HS-27A (cell line): ENCODE measurements at places on chromosomes 3 and 15.
A peak's percentile ranks its signal among the peaks of the same experiment; 100 is the strongest.

GRCh38 chr15:60091157-60091556, 87.0 kb downstream of the FOXB1 start:
- DNase-seq = peak; percentile 82

DNA sequence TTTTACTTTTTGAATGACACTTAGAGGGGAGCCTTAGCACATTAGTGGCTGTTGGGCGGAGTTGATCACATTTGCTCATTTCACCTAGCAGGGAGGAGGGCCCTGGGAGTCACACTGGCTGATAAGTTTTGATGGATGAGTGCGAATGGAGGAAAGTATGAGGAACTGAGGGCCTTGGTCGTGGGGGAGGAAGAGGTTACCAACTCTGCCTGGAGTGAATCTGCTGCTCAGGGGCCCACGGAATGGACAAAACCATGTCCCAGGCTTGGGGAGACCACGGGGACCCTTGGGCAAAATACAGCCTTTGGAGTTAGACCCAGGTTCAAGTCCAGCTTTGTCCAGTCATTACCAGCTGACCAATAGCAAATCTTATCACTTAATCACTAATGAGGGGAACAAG, 5.1 kb upstream of the FLNB start:
- no peak for DNase-seq

DNA sequence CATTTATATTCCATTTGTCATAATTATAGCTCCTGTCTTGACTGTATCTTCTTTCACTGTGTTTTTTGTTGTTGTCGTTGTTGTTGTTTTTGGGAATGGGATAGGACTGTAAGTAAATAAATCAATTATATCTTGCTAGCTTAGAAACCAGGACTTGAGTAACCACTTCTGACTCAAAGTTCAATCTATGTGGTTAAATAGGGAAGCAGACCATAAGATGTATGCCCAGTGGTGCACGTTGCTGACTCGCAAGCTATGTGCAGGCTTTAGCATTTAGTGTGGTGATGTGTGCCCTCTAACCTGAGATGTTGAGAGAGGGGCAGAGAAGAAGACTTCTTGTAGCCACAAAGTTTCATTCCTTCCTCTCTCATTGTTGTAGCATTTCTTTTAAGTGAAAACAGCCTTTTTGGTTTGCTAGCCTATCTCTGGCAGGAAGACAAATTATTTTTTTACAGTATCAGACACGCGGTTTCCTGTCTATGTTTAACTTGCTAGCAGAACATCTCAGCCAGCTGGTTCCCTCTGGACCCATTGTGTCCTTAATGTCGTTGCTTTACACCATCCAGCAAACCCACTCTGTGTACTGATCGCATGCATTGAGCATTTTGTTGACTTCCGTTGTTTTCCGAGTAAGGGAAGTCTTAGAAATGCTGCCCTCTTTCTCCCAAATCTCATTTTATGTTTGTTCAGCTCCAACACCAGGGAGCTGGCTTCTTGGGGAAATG, 52.1 kb downstream of the TGFBR2 start:
- peak; percentile 46 for DNase-seq

GRCh38 chr15:87450314-87450713, 806.2 kb downstream of the NTRK3 start:
- no peak for DNase-seq

DNA sequence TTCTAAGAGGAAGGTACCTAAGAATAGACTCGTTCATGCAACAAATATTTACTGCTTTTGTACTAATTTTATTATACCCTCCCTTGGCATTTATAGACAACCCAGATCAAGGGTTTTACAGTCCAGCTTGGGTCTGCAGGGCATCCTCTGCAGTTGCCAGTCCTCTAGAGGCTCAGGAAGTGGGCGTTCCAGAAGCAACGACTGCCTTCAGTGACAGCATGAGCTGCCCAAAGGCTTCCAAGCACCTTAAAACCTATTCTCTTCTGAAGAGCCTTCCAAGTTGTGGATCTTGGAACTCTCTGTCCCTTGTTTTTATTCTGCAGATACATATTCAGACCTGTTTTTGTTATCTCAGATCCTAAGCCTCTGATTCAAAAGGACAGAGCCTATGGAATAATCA, 95.6 kb downstream of the RAD18 start:
- no peak for DNase-seq

DNA sequence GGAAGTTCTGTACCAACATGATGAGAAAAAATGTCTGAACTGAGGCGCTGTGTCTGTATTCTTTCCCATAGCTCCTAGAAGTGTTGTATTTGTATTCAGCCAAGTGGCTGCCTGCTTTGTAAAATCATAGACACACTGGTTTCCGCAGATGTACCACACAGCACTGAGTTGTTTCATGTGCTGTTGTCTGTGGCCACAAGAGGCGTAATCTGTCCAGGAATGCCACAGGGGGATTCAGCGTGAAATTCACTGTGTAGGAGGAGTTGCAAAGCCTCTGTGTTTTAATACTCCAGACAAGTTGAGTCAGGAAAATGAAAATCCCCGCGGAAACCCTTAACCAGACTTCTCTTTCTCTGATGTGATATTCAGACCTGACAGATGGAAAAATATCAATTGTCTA, 462.2 kb downstream of the NSUN3 start:
- DNase-seq = no peak

- DNase-seq = no peak
Observed at GRCh38 chr3:141266186-141266585, 34.6 kb downstream of the PXYLP1 start.

DNA sequence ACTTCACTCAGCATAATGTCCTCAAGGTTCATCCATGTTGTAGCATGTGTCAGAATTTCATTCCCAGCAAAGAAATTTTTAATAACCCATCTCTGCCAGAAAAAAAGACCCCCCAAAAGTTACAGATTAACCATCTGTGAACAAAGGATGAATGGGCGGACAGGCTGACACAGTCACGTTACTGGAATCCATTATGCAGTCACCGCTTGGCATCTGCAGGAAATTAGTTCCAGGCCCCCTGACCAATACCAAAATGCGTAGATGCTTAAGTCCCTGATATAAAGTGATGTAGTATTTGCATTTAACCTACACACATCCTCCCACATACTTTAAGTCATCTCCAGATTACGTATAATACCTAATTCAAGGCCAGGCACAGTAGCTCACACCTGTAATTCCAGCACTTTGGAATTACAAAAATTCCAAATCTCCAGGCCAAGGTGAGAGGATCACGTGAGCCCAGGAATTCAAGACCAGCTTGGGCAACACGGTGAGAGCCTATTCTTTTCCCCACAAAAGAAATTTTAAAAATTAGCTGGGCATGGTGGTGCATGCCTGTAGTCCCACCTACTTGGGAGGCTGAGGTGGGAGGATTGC, 1.5 kb upstream of the SLC12A8 start:
- DNase-seq = no peak

- no peak for DNase-seq
Observed at GRCh38 chr3:72606005-72606800, 242.0 kb downstream of the SHQ1 start.

- no peak for DNase-seq
Observed at GRCh38 chr3:24198728-24199127, 253.6 kb downstream of the NR1D2 start.

GRCh38 chr15:55224892-55225291, 28.2 kb upstream of the RSL24D1 start:
- DNase-seq = no peak

- no peak for DNase-seq
Observed at GRCh38 chr3:23068016-23068728, 135.0 kb upstream of the UBE2E2 start.

DNA sequence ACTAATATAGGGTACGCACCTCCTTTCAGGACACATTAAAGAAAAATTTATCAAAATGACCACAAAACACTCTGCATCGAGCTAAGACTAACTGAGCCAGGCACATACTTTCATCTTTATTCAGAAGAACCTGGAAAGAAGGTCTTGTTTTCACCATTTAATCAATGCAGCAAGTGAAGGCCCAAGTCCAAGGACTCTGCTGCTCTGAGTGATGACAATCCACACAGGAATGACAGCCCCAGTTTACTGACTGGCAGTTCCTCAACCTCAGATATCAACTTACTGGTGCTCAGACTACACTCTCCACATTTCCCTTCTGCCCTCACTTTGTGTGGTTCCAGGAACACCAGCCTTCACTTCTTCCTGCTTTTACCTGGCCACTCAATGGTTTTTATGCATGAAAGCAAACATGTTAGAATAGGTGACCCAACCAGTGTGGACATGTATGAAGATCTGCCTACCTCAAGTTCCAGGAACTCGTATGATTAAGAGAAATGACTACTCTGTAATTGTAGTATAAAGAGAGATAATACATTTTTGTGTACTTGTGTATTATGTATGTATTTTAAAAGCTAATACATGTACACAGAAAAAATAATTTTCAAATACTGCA, 29.1 kb upstream of the RASA2 start:
- DNase-seq = no peak

DNA sequence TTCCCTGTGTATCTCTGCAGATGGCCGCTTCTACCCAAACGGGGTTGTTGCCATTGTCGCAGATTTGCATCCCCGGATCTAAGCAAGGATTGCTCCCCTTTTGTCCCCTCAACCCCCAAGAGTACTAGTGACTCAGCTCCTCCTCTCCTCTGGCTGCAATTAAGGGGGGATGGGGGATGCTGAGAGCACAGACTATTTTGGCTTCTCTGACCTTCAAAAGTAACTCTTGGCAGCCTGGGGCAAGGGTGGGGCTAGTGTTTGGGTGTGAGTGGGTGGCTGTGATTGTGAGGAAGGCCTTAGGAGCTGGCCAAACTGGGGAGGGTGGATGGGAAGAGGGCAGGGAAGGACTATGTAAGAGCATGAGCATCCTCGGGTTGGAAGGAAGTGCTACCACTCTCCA, 1.2 kb upstream of the MAP1A start:
- DNase-seq = no peak

- DNase-seq = no peak
Observed at GRCh38 chr3:61813636-61814035, 252.3 kb downstream of the PTPRG start.

DNA sequence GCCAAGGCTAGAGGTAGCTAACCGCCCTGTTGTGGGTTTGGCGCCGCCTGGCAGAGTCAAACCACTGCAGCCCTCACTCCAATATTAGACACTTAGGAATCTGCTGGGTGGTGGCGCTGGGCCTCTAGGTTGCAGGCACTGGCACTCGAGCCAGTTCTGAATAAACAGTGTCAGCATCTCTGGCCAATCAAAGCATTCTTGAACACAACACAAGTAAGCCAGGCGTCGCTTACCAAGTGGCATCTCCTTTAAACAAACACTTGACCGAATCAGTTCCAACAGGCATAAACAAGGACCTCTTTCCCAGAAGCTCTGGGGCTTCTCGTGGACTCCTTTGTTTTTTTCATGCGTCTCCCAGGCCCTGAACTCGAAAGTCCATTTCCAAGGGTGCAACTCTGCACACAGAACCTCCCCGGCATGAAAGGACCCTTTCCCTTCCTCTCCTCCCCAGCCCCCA, 82.3 kb downstream of the LRIG1 start:
- no peak for DNase-seq

GRCh38 chr15:68385240-68385561, 46.8 kb downstream of the ITGA11 start:
- no peak for DNase-seq
